ENCODE measurements at places on chromosomes 1 and 21.

- no peak for DNase-seq
Observed at GRCh38 chr1:184859381-184860105, 104.9 kb upstream of the EDEM3 start.

- no peak for DNase-seq
Observed at GRCh38 chr1:233389893-233390292, 62.4 kb downstream of the MAP3K21 start.

DNA sequence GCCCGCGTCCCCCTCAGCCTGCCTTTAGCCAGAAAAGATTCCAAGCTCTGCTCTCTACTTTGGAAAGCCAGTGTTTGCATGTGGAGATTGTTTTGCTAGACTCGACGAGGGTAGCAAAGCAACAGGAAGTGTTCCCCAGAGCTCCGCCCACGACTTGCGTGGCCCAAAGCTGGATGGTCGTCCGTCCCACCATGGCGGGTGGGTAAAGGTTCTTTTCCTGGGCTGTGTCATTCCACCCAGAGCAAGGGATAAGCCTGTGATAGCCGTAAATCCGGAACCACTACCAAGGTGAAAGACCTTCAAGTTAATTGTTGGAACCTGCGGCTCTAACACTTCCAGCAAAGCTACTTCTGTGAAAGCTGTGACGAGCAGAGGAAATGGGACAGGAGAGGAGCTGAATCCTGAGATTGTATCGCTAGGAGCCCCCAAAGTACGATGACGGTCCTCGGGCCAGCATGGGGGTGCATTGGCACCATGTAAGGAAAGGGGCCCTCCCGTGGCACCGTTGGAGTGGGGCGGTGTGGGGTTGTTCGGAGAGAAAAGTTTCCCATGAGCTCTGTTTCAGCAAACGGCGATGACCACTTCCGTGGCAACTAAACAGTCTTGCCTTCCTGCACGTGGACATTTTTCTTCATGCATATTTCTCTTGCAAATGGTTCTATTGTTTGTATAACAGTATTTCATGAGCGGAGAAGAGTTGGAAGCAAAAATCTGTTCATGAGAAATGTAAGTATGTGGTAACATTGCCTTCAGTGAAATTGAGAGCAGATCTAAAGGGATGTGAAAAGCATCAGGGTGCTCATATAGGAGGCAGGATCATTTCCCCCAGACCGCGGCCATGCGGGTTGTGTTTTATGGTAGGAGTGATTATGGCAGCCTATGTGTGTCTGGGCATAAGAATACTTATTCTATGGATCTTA is 8.4 kb downstream of the MX2 start:
- peak; percentile 21 for DNase-seq

- peak; percentile 1 for DNase-seq
Observed at GRCh38 chr21:29849735-29850176, 90.0 kb downstream of the GRIK1 start.

GRCh38 chr21:27570306-27570868 is 603.5 kb upstream of the ADAMTS5 start:
- DNase-seq: no peak

GRCh38 chr1:47644212-47644573 is 206.3 kb downstream of the FOXD2 start:
- no peak for DNase-seq

GRCh38 chr1:55052221-55053142 is 13.1 kb downstream of the PCSK9 start:
- no peak for DNase-seq

DNA sequence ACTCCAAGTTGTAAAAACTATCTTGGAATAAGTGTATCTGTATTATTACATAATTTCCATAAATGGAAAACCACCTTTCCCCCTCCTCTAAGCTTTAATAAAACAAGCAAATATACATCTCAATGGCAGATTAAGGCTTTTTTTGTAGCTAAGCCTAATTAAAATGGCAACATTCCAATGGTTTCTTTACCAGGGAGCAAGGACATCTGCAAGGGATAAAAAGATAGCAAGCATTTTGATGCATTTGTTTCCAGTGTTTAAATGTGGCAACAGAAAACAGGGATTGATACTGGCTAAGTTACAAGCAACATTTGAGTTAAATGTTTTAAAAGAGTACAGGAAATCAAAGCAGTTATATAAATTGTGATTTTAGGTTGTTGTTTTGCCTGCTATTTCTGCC is 1012.7 kb downstream of the ADGRL2 start:
- DNase-seq: no peak

DNA sequence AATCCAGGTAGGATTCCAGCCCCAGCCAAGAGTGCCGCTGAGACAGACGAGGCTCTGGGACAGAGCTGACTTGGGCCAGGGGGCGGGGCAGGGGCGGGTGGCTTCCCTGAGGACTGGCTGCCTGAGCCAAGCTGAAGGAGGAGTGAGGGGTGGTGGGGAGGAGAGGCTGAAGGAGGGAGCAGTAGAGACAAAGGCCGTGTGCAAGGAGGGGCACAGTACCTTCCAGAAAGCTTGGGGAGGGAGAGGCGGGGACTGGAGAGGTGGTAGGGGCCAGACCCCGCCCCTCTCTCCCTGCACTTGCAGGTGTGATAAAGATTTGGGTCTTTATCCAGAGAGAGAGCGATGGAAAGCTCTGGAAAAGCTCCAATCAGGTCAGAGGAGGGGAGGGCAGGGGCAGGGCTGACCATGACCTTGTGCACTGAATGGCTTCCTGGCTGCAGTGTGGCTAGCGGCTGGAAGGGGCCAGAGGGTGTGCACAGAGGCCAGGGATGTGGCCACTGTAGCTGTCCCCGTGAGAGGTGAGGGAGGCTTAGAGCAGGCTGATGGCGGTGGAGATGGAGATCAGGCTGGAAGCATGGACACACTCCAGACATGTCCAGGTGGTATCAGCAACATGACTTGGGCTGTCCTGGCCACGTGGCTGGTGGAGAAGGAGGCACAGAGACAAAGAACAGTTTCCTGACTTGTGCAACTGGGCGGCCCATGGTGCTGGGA is 6.7 kb upstream of the EPHA8 start:
- DNase-seq: no peak

- no peak for DNase-seq
Observed at GRCh38 chr1:162690672-162691434, 58.6 kb downstream of the DDR2 start.

DNA sequence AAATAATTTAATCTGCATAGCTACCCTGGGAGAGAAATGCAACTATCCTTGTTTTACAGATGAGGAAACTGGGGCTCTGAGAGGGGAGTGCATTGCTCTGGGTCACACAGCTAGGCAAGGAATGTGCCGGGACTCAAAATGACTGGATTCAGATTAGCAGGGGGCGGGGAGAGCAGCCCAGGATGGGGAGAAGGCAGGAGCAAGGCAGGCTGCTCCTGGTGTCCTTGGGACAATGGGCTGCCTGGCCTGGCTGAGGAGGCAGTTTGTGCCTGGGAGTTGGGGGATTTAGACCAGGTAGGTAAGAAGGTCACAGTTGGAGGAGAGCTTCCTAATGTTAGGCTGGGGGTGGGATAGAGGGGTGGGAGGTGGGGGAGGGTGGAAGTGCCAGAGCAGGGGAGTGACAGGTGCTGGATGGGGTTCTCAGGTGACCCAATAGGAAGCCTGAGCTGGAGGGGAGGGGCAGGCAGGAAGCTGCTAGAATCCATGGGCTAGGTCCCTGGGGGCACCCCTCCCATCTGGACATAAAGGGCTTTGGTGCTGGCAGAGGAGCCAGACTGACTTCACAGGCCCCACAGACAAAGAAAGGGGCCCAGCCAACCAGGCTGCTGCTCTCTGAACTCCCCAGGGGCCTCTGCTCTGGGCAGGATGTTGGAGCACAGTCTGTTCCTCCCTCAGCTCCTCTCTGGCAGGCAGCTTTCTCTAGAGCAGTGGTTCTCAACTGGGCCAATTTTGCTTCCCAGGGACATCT is 29.0 kb downstream of the TRIM62 start:
- DNase-seq: no peak

DNA sequence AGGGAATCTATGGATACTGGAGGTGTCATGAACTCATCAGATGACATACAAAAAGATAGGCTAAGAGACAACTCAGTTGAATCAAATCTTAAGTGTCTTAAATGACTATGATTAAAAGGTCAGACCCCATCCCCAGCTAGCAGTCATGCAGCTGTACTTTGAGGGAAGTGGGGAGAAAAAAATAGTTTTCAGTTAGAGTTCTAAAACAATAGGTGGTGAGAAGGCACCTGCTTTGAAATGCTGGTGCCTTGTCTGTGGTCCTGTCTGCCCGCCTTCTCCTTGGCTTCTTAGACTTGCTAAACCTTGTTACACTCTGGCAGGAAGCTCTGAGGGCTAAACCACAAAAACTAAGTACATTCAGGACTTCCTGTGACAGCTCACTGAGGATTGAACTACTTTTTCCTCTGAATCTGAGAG is 15.3 kb downstream of the CD2 start:
- DNase-seq: peak; percentile 56

All from T-helper 9 cell (primary cell).